ENCODE measurements at places on chromosomes 2 and 18. TPM values are rescaled to one million over a fixed set of nuclear protein-coding genes. Genes with fewer than 3 reads are reported as not detected.

The GULP1 gene
- not detected for total RNA-seq

DNA sequence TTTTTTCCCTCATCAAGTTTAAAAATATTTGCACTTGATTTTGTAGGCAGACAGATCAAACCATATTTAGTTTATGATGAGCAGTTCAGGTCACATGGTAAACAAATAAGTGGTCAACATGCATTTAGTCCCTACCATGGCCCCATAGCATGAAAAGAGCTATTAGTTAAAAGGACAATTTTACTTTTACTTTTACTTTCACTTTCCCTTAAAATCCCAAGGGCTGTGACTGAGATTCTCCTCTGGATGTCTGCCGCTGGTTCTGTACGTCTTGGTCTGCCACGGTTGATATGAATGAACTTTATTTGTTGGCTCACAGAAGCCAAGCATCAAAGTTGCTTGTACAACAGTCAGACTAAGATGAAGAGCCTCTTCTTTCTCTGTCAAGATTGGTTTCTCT, 626.2 kb upstream of the CDH7 start:
- DNase-seq = no peak

DNA sequence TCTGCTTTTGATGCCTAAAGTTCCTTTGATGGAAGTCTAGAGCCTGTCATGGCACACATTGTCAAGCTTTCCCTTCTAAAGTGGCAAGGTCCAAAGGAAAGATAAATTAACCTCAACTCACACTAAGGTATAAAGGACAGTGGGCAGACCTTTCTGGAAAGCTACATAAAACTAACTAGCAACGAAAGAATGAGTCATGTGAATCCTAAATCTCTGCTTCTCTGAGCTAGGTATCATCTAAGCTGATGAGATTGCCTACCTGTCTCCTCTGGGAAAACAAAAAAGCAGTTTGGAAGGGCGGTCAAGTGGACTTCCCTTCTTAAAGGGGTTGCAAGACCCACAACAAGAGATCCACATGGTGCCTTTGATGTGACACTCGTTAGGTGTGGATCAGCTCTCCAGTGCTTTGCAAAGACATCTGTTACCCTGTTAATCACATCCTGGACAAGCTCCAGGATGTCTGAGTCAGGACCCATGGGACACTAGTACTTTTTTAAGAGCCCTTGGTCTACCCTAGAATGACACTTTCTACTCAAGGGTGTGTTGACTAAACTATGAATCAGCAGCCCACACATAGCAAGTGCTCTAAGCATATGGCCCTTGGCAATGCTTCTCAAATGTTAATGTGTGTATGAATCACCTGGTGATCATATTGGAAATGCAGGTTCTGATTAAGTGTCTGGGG, 173.5 kb downstream of the ALK start:
- DNase-seq = no peak

DNA sequence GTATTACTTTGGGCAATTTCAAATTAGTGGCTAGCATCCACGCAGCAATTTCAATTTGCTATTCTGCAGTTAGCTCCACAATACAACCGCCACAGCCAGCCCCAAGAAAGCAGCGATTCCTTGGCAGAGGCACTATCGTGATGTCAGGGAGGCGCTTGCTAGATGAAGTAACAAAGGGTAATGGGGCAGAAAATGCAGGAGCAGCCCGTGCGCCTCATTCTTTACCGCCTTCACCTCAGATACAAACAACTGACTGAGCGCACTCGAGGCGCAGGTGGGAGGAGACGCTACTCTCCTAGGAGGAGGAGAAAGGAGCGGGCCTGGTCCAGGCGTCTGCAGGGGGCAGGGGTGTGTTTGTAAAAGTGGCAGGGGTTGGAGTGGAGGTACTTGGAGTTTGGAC, 76.9 kb upstream of the ASB18 start:
- no peak for DNase-seq

GRCh38 chr18:45280481-45281276, 334.6 kb upstream of the SLC14A2 start:
- DNase-seq = no peak

The VWC2L gene
- total RNA-seq = not detected

The GLI2 gene
- total RNA-seq = 0.12 TPM

GRCh38 chr2:19845323-19845920, 56.4 kb downstream of the TTC32 start:
- DNase-seq = no peak

DNA sequence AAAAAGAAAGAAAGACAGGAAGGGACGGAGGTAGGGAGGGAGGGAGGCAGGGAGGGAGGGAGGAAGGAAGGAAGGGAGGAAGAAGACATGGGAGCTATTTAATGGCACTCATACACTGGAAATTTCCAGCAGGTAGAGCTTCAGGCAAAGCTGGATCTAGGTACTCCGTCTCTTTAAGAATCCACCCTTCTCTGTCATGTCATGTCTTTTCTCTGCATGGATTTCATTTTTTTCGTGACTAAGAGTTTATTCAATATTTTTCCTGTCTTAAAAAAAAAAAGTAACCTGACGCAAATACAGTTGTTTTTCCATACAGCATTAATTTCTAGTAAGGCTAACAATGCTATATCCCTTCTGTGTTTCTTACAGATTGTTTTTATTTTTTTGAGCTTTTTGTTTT, 56.3 kb upstream of the MCFD2 start:
- no peak for DNase-seq

DNA sequence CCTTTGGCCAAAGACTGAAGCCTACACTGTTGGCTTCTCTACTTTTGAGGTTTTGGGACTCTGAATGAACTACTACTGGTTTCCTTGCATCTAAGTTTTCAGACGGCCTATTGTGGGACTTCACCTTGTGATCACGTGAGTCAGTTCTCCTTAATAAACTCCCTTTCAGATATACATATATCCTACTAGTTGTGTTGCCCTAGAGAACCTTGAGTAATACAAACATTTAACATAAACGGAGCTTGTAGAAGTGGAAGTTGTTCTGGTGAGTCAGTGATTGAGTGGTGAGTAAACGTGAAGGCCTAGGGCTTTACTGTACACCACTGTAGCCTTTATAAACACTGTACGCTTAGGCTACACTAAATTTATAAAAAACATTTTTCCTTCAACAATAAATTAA, 107.2 kb upstream of the CDH2 start:
- no peak for DNase-seq

- DNase-seq = no peak
These were observed 37.7 kb downstream of the GPC1 start for GRCh38 chr2:240473211-240473610.

GRCh38 chr2:177400337-177400923, 7.9 kb downstream of the AGPS start:
- DNase-seq = no peak

GRCh38 chr18:2881088-2881839, 34.5 kb downstream of the EMILIN2 start:
- no peak for DNase-seq

The SERPINB2 gene
- total RNA-seq = not detected

DNA sequence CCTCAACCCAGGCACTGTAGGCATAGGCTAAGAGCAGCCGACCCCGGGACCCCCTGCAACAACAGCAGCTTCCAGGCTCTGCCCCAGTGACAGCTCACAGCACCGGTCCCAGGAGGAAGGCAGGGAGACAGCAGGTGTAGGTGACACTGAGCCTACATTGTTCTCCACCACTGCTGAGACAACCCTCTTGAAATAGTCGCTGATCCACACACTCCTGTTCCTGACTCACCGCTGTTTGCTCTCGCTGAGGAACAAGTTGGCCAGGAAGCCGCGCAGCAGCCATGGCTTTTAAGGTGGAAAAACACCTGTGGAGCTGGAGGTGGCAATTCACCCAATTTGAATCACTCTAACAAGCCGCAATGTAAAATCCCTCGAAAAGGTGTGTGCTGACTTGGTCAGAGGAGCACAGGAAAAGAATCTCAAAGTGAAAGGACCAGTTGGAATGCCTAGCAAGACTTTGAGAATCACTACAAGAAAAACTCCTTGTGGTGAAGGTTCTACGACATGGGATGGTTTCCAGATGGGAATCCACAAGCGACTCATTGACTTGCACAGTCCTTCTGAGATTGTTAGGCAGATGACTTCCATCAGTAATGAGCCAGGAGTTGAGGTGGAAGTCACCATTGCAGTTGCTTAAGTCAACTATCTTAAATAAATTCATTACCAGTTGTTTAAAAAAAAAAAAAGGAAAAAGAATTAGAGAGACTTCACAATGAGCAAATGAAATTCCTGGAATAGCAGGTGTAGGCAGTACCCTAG, 167.5 kb downstream of the ARL4C start:
- DNase-seq = no peak

DNA sequence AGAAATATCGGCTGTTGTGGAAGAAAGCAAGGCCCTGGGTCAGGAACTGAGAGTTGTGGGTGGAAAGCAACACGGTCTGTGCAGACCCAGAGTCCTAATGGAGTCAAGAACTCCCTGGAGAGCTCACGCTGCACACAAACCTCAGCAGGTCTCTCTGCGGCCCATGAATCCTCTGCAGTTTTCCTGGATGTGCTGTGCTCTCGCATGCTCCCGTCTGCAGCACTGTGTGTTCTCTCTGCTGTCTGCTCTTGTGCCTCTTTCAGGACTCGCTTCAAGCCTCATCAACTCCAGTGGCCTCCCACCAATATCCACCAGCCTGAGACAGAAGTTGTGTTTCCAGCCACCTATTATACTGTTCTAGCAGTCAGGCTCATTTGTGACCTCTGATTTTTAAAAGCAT, 24.3 kb downstream of the RNU4ATAC start:
- DNase-seq = no peak

The RAD51AP2 gene
- not detected for total RNA-seq

The ANKRD30BL gene
- not detected for total RNA-seq

DNA sequence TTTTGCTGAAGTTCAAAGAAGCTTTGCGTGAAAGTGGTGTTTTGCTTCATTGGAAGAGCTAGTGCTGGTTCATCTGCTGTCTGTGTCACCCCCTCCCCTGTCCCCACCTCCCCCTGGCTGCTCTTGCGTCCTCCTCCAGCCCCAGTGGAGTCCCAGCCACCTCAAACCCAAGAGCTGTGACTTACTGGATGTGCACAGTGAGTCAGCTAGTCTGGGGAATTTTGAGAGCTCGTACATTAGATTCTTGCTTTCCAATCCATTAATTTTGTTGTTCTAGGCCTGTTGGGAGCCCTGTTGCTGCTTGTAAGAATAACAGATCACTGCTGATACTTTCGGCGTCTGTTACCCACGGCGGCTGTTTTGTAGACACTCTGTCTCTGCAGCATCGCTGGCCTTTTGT, 412.1 kb downstream of the TSN start:
- DNase-seq = no peak

The NETO1 gene
- not detected for total RNA-seq

The PJVK gene
- 2.2 TPM for total RNA-seq

The PUM2 gene
- 123 TPM for total RNA-seq

The GDF7 gene
- total RNA-seq = not detected

- no peak for DNase-seq
These were observed 111.0 kb downstream of the RBM43 start for GRCh38 chr2:151150331-151151320.

- DNase-seq = no peak
These were observed 551.8 kb upstream of the SOX11 start for GRCh38 chr2:5140347-5140746.

GRCh38 chr18:9741793-9742523, 33.9 kb downstream of the RAB31 start:
- DNase-seq = no peak

- no peak for DNase-seq
These were observed 840.1 kb upstream of the ID2 start for GRCh38 chr2:7841751-7842150.

The ALPI gene
- total RNA-seq = not detected

- DNase-seq = no peak
These were observed 128.1 kb upstream of the RBMS1 start for GRCh38 chr2:160621748-160622147.

DNA sequence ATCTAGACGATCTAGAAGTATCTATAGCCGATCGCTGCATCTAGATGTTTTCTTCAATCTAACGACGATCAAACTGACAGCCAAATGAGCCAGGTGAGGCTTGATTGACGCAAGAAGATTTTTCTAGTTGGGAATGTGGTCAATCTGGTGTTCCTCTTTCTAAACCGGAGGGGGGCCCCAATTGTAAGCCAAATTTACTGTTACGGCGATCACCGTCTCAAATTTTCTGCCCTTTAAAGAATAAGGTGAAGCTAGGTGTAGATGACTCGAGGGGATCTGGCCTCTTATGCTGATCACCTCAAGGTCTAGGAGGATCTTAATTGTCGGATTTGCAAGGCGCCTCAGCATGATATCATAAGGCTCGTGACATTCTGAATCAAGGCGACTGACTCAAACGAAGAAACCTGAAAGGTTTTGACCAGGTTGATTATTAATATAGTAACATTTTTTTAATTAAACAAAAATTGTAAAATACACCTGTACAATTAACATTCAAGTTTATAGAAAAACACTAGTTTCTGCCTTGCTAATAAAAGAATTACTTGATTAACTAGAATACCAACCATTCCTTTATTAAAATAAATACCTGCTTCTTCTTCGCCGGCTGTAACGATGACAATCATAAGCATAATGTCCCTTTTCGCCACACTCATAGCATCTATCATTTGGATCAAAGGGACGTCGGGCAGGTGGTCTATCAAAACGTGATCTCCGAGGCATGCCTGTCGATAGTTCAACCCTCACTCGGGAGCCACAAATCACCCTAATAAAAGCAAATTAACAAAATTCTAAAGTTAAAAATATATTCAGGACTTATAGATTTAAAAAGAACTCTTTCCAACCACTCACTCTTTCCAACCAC, 2.0 kb downstream of the SRSF7 start:
- no peak for DNase-seq

GRCh38 chr18:37407571-37407970, 158.0 kb downstream of the CELF4 start:
- DNase-seq = no peak

GRCh38 chr2:183024339-183025095, 13.7 kb downstream of the NCKAP1 start:
- no peak for DNase-seq

The WDR75 gene
- total RNA-seq = 49.7 TPM

- DNase-seq = no peak
These were observed 134.1 kb downstream of the ANKRD44 start for GRCh38 chr2:197176522-197176921.

DNA sequence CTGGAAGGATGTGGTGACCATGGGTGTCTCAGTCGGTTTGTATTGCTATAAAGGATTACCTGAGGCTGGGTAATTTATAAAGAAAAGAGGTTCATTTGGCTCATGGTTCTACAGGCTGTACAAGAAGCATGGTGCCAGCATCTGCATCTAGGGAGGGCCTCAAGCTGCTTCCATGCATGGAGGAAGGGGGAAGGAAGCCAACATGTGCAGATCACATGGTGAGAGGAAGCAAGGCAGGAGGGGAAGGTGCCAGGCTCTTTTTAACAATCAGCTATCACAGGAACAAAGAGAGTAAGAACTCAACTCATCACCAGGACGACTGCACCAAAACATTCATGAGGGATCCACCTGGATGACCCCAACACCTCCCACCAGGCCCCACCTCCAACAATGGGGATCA, 209.4 kb downstream of the CDH20 start:
- DNase-seq = no peak

- DNase-seq = no peak
These were observed 1.2 kb upstream of the UGT1A1 start for GRCh38 chr2:233758849-233759248.

DNA sequence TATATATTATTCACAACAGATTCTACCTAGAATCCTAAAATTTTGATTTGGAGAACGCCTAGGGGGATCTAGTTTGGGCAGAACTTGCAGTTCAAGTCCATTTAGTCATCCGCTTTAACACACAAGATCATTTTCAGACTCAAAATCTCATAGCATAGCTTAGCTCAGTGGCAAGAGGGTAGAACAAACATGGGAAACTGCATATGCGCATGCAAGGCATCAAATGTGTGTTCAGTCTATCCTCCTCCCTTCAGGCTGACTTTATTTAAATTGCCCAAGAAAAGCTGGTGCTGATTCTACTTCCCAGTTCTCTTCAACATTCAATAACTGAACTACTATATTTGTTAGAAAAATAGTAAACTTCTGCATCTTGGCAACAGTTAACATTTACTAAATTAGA, 79.6 kb upstream of the NRXN1 start:
- DNase-seq = no peak

All from activated CD4-positive, alpha-beta T cell treated with anti-CD3 and anti-CD28 coated beads, Interleukin-2, amount 10 ng/mL, durations not matched to agents 7 days and 5 days (primary cell).